NCI-H2081 (cell line): ENCODE measurements at places on chromosomes 16 and 17.

DNA sequence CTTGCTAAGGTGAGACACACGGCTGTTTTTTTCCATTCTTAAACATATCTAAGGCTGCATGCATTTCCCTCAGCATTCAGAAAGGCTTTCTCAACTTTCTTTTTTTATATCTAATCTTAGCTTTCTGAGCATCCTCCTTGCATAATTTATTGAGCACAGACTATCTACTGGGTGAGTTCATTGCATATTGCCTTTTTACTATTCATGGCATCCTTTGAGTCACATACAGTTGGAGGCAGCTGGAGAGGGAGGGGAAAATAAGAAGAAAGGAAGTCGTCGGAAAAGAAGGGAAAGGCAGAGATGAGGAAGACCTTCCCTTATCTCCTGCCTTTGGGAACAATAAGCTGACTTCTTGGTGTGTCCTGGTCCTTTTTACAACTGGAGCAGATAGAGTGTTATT is 468.3 kb downstream of the SLC39A11 start:
- no peak for DNase-seq

DNA sequence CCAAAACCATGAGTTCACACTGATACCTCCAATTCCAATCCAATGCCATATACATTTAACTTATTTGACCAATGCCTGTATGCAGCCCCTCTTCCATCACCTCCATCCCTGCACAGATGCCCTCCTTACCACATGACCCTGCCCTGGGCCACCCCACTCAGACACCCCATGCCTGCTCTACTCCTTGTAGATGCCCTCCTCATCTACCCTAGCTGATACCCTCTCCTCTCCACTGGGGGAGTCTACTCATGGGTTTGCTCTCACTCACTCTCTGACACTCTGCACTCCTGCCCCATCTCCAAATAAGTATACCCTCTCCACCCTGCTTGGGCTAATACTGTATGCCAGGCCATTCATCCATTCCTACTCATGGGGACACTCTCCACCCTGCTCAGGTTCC is 16.0 kb upstream of the CMTM4 start:
- no peak for DNase-seq

- peak; percentile 60 for DNase-seq
These were observed 28.1 kb upstream of the PECAM1 start for GRCh38 chr17:64418506-64419339.

GRCh38 chr16:2090777-2091546 is 43.2 kb downstream of the TSC2 start:
- DNase-seq = peak; percentile 51

GRCh38 chr16:23064639-23065038 is 84.6 kb downstream of the USP31 start:
- DNase-seq = no peak

- DNase-seq = no peak
These were observed 529.8 kb upstream of the GOT2 start for GRCh38 chr16:59263955-59264354.

DNA sequence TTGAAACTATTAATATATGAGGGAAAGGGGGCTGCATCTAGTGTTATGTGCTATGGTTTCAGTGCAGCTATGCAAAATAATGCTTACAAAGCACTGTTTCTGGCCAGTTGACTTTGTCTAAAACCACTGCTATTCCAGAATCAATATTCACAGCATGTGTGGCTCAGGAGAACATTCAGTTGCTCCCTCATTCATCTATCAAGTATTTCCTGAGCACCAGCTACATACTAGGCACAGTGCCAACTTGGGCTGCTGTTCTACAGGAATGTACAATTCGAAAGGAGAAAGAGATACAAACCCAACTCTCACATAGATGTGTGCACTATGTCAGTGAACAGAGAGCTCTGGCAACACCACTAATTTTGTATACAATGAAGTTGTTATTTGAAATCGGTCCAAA is 183.0 kb downstream of the PHKB start:
- no peak for DNase-seq

DNA sequence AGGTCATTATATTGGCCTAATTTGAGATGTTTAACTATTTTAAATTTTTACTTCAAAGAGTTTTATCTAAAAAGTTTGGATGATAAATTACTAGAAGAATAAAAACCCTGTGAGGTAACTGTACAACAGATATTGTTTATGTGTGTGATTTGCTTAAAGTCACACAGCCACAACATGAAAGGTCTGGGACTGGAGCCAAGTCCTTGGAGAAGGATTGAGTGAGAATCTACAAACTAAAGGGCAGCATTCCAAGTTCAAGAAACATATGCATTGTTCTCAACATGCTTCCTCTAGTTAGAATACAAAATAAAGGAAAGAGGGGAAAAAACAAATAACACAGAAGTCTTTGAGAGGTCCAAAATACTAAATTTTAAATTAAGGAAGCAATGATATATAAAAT is 131.5 kb upstream of the MON1B start:
- no peak for DNase-seq

GRCh38 chr17:62931101-62931500 is 34.9 kb upstream of the TANC2 start:
- no peak for DNase-seq

- no peak for DNase-seq
These were observed 366.3 kb downstream of the NPIPA8 start for GRCh38 chr16:17970157-17970765.

GRCh38 chr16:68072038-68072695 is 13.0 kb upstream of the NFATC3 start:
- no peak for DNase-seq

DNA sequence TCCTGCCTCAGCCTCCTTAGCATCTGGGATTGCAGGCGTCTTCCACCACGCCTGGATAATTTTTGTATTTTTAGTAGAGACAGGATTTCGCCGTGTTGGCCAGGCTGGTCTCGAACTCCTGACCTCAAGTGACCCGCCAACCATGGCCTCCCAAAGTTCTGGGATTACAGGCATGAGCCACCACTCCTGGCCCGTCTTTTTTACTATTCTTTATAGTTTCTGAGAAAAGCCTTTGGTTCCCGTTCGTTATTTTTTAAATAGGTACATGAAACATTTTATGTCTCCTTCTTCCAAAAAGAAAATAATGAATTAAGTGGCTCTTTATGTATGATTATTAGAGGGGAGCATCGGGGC is 570 bp upstream of the BCO1 start:
- DNase-seq = no peak

- DNase-seq = no peak
These were observed 108.9 kb downstream of the TANGO6 start for GRCh38 chr16:68951991-68952877.

DNA sequence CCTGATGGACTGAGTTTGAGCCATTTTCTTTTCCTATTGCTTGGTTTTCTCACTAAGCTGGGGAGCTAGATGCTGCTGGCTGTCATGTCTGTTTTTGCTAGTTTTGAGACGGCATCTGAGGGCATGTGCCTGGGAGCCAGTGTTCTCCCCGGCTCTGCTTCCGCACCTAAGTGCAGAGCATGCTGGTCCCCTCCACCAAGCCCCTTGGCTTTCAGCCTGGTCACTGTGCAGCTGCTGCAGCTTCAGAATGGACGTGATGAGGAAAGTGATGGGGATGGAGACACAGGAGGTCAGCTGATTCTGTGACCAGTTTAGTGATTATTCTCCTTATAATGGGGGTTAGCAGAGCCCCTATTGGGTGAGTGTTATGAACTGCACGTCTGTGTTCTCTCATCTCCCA is 28.5 kb downstream of the DNAH17 start:
- DNase-seq = no peak

GRCh38 chr16:17235147-17235815 is 235.5 kb downstream of the XYLT1 start:
- DNase-seq = no peak

GRCh38 chr17:79220201-79220712 is 145.6 kb downstream of the ENGASE start:
- no peak for DNase-seq

GRCh38 chr16:73047536-73048291 is at the start of gene ZFHX3:
TSS of gene ZFHX3 (minus strand) at chr16:73048128. CDS start at chr16:72960145, 87,983 bp downstream.
- DNase-seq = peak; percentile 37

- no peak for DNase-seq
These were observed 21.2 kb upstream of the LGALS9 start for GRCh38 chr17:27609611-27610303.

GRCh38 chr17:231966-232807 is 50.7 kb upstream of the DOC2B start:
- DNase-seq = no peak

DNA sequence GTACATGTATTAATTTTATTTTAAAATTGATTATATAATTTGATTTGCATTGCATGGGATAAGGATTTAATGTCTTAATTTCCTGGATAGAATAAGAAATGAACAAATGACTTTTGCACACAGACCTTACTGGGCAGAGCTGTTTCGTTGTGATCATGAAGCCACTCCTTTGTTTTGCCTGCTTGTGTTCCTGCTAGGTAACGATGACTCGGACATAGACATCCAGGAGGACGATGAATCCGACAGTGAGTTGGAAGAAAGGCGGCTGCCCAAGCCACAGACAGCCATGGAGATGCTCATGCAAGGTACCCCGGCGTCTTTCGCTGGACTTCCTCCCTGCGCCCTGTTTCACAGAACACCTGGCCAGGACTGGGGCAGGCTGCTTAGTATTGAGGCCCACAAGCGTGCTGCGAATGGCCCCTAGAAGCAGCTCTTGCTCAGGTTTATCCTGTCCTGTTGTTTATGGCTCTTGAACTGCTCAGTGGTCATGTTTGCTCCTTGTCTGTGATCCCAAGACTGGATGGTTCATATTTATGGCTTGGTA is 29.6 kb downstream of the CLUAP1 start:
- no peak for DNase-seq

- no peak for DNase-seq
These were observed 64.5 kb downstream of the SHISA6 start for GRCh38 chr17:11305524-11305923.

DNA sequence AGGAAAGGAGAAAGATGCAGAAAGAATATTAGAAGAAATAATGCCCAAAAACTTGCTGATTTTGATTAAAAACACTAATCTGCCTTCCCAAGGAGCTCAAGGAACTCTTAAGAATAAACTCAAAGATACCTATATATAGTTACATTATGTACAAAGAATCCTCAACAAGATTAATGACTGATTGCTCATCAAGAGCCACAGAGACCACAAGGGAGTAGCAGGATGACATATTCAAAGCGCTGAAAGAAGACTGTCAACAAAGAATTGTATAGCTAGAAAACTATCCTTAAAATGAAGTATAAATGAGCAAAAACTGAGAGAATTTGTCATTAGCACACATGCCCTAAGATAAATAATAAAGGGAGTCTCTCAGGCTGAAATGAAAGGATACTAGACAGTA is 6.2 kb downstream of the LPCAT2 start:
- DNase-seq = no peak

DNA sequence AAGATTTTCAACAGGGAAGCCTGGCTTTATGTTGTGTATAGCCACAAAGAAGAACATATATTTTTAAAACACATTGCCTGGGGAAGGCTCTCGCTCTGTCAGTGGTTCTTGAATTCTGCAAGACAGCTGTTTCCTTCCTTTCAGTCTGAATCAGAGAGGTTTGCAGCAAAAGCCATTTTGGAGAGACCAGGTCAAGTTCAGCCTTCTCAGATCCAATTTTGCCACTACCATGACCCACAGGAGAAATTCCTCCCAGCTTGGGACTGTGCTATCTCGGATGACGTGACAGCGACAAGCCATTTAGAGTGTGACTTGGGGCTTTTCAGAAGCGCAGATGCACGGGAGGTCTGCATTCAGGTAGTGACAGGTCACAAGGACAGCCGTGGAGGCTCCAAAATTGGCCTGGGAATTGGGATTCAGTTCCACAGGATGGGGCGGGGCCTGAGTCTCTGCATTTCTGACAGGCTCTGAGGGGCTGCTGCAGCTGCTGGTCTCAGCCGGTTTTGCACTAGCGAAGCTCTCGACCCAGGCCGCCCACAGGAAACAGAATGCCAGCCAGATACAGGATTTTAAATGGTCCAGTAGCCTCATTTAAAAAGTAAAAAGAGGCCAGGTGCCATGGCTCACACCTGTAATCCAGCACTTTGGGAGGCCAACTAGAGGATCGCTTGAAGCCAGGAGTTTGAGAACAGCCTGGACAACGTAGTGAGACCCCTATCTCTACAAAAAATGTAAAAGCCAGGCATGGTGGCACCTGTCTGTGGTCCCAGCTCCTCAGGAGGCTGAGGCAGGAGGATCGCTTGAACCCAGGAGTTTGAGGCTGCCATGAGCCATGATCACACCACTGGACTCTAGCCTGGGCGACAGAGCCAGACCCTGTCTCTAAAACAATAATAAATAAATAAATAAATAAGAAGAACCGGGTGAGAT is 196.6 kb upstream of the CIBAR2 start:
- no peak for DNase-seq

DNA sequence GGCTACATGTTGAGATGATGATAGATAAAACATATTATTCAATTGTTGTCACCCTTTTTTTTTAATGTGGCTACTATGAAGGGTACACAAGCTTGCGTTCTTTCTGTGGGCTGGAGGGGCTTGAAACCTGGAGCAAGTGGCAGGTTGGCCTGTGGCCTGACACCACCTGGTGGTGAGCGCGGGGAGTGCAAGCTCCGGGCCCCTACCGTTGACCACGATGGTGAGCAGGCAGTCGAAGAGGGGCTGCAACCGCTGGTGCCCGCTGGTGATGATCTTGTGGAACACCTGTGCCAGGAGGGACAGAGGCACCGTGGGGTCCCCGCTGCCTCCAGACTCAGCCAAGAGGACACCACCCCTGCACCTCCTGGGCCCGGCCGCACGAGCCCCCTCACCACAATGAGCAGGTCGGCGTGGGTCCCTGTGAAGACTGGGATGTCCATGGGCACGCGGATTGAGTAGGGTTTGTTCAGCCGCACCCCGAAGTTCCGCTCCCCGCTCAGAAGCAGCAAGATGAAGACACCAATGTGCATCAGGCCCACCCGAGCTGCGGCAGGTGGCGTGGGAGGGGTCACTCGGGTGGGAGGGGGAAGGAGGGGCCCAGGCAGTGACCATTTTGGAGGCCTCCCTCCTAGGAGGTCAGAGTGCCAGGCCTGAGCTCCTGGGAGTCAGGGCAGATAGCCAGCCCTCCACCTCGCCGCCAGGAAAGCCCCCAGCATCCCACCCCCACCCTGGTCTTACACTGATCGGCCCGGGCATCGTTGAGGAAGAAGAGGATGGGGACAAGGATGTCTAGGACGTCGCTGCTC is 14.4 kb downstream of the HID1 start:
- peak; percentile 61 for DNase-seq

DNA sequence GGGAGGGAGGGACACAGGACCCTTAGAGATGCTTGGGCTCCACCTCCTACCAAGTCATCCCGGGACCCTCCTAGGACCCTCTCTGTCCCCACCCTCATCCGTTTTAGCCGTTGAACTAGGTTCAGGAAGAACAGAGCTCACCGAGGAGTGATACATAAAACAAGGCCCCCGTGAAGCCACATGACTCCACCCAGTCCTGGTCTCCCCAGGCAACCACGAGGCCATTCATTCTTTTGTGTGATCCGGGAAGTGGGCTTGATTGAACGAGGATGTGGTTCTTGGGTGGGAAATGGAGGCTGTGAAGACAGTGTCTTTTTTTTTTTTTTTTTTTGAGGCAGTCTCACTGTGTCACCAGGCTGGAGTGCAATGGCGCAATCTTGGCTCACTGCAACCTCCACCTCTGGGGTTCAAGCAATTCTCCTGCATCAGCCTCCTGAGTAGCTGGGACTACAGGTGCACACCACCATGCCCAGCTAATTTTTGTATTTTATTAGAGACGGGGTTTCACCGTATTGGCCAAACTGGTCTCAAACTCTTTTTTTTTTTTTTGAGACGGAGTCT is 14.8 kb downstream of the TRARG1 start:
- no peak for DNase-seq
